Psoas muscle (tissue), 8 donors: ENCODE measurements at places on chromosomes 16 and 17. TPM values are rescaled to one million over a fixed set of nuclear protein-coding genes. Genes with fewer than 3 reads are reported as not detected.

SECTM1 gene
- 1.2 TPM for total RNA-seq

PRSS21 gene
- not detected for total RNA-seq

MLX gene
- total RNA-seq, result 55.9 TPM

KRTAP4-4 gene
- not detected for total RNA-seq

PRR35 gene
- total RNA-seq, result not detected

NPIPA3 gene
- 1.4 TPM for total RNA-seq

OR3A3 gene
- total RNA-seq, result not detected

HBQ1 gene
- not detected for total RNA-seq

EVPL gene
- total RNA-seq, result not detected

CACNG5 gene
- not detected for total RNA-seq

KRT33B gene
- total RNA-seq, result not detected

ABCC3 gene
- total RNA-seq, result 1.3 TPM

DNA sequence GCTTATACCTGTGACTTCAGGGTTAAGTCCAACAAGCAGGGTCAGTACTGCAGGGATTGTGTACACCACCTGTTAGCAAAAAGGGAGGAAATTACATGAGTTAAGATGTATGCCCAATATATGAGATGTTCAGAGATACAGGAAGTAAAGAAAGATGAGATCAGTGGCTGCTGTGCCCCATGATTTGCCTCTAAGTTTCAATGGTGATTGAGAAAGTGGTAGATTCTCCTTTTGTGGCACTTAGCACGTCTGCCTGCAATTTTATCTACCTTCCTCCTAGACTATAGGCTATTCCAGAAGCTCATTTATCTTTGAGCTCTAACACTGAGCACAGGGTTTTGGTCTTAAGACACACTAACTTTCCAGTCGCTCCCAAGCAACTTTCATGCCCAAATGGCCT lies 3.6 kb downstream of the TMEM220 start:
- no peak for DNase-seq

GRCh38 chr16:88929091-88929445 lies 47.9 kb downstream of the CBFA2T3 start:
- DNase-seq, result no peak

- DNase-seq, result no peak
Measured at GRCh38 chr16:57354311-57354710, 4.3 kb upstream of the CCL22 start.

GRCh38 chr17:72193391-72194106 lies 72.7 kb downstream of the SOX9 start:
- peak; percentile 38 for DNase-seq

DNA sequence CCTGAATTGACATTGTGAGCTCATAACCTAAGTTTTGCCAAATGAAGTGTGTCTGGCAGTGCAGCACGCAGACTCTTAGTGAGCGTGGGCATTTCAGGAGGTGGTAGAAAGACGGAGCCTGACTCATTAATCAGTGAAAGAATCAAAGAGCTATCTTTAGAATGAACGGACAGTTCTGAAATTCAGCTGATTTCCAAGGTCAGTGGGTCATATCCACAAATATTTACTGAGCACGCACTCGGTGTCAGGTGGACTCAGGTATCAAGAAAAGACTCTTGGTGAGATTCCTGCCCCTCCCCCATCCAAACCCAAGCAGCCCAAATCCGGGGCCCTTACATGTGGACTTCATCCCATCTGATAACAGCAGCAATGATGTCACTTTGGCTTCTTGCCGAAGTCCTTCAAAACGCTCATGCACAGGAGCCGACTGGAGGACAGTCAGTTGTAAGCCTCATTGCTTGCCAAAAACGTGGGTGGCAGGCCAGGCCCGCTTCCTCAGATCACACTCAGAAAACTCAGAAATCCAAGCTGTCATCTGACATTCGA lies 185.8 kb downstream of the HS3ST3A1 start:
- DNase-seq, result no peak

GRCh38 chr16:972316-973002 lies 1.7 kb upstream of the LMF1 start:
- DNase-seq, result no peak

DNA sequence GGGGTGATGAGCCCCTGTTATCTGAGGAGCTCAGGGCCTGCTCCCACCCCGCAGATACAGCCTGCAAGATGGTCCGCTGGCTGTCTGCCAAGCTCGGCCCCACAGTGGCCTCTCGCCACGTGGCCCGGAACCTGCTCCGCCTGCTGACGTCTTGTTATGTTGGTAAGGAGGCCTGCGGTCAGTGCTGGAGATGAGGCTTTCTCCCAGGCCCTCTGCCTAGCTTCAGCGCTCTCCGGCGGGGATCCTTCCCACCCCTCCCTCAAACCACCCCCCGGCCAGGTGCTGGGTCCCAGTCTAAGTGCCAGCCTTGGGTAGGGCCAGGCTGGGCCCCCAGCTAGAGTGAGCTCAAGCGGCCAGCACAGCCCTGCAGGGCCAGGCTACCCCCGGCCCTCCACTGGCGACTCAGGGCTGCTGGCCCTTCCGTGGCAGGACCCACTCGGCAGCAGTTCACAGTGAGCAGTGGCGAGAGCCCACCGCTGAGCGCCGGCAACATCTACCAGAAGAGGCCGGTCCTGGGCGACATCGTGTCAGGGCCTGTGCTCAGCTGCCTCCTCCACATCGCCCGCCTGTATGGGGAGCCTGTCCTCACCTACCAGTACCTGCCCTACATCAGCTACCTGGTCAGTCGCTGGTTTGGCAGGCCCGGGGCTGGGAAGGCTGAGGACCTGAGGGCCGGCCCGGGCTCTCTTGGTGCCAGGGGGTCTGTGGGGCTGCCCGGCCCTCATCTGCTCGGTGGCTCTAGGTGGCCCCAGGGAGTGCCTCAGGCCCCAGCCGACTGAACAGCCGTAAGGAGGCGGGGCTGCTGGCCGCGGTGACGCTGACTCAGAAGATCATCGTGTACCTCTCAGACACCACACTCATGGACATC lies 6.1 kb downstream of the WDR81 start:
- DNase-seq, result peak; percentile 96

DNA sequence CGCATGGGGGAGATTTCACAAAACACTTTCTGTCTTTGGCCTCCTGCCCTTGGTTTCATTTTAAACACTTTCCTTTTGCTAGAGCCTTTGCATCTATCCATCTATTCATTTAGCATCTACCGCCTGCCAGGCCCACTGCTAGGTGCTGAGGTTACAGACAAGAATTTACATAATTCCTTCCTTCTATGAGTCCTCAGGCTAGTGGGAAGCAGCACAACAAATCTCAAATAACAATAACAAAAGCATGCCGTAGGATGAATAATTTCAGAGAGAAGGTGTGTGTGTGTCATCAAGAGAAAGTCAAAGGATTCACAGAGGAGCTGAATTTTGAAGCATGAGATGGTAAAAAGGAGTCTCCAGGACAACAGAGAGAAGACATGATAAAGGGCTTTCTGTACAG lies 6.1 kb upstream of the SLC46A1 start:
- no peak for DNase-seq

- DNase-seq, result no peak
Measured at GRCh38 chr17:1180958-1181752, 1.4 kb upstream of the ABR start.

GRCh38 chr17:6603744-6604325 lies 36.7 kb downstream of the KIAA0753 start:
- no peak for DNase-seq

- DNase-seq, result no peak
Measured at GRCh38 chr16:88983771-88984687, 7.0 kb upstream of the CBFA2T3 start.

DNA sequence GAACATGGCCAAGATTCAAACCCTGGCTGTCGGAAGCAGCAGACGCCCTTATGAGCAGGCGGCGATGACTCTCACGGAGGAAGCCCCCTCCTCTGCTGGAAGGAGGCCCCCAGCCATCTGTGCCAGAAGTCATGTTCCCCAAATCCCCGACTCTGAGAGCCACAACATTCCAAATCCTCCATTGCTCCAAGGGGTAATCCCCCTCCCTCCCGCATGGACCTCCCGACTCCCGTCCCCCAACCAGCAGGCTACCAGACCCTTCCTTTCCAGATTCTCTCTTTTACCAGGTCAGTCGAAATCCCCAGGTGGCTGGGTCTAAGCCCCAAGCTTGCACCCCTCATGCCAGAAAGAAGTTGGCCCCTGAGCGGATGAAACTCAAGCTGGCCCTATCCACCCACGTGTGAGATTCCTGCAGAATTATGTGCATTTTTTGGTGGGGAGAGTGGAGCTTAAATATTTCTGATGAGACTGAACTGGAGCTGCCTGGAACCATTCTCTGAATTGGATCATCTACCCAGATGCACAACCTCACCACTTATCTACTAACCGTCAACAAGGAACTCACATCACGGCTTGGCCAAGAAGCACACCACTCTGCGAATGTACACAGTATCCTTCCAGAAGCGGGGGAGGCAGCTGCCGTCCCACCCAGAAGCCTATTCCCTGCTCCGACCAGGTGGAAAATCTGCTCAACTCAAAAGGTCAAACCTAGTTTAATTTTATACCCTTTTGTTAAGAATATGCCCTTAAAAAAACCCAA lies 283.5 kb downstream of the C16orf95 start:
- no peak for DNase-seq

GRCh38 chr17:55794725-55795482 lies 44.1 kb downstream of the PCTP start:
- DNase-seq, result no peak

GRCh38 chr16:64469906-64470702 lies 651.8 kb downstream of the CDH11 start:
- DNase-seq, result peak; percentile 18

DNA sequence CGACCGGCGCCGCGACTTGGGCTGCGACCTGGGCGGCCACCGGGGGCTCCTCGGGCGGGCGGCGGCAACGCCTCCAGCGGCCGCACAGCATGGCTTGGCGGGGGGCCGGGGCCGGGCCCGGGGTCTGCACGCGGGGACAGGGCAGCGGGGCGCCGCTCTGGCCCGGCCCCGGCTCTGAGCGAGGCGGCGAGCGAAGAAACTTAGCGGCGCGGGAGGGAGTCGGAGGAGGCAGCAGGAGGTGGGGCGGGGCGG lies at the start of gene PLCD3:
Gene PLCD3, minus strand, starts transcription at position 196 of the 252 bp plus-strand sequence. Its CDS starts 105 bp downstream, at position 91.
- no peak for DNase-seq

DNA sequence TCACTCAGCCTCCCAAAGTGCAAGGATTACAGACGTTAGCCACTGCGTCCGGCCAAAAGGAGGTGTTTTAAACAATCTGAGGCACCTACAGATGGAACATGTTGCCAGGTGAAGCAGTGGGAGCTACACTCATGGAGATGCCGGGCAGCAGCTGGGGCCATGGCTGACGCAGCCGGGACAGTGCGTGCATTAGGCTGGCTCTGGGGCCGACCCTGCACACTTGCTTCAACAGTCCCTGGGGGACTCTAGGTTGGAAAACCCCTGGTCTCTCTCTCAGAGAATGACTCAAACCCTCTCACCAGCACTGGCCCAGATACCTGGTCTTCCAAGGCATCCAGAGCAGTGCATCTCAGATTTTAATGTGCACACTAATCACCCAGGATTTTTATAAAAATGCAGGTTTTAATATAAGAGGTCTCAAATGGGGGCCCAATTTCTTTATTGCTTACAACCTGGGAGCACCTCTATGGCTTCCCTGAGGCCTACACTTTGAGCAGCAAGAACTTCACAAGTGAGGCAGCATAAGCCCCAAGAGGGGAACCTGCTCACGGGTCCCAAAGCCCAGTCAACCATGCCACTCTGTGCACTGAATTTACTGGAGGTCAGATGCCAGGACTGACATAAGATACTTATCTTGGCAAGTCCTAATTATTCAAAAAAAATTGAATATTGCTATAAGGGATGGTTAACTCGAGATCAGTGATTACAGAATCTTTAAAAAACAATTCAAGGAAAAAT lies 70.8 kb upstream of the TRAP1 start:
- no peak for DNase-seq

DNA sequence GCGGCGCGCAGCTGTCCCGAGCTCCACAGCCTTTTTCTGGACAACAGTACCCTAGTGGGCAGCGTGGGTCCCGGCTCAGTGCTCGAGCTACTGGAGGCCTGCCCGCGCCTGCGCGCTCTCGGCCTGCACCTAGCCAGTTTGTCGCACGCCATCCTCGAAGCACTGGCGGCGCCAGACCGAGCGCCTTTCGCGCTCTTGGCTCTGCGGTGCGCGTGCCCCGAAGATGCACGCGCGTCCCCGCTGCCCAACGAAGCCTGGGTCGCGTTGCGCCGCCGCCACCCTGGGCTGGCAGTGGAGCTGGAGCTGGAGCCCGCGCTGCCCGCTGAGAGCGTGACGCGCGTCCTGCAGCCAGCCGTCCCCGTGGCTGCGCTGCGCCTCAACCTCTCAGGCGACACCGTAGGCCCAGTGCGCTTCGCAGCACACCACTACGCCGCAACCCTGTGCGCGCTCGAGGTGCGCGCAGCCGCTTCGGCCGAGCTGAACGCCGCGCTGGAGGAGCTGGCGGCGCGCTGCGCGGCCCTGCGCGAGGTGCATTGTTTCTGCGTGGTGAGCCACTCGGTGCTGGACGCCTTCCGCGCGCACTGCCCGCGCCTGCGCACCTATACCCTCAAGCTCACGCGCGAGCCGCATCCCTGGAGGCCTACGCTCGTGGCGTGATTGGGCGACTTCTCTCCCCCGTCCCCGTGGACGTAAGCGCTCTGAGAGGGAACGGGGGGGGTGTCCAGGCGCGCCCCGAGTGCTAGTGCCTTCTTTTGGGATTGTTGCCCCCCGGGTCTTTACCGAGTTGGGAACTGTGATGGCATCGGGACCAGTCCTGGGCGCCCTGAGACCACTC lies 1.2 kb upstream of the HSF4 start:
- DNase-seq, result peak; percentile 85

- peak; percentile 84 for DNase-seq
Measured at GRCh38 chr16:68079626-68080344, 5.4 kb upstream of the NFATC3 start.

DNA sequence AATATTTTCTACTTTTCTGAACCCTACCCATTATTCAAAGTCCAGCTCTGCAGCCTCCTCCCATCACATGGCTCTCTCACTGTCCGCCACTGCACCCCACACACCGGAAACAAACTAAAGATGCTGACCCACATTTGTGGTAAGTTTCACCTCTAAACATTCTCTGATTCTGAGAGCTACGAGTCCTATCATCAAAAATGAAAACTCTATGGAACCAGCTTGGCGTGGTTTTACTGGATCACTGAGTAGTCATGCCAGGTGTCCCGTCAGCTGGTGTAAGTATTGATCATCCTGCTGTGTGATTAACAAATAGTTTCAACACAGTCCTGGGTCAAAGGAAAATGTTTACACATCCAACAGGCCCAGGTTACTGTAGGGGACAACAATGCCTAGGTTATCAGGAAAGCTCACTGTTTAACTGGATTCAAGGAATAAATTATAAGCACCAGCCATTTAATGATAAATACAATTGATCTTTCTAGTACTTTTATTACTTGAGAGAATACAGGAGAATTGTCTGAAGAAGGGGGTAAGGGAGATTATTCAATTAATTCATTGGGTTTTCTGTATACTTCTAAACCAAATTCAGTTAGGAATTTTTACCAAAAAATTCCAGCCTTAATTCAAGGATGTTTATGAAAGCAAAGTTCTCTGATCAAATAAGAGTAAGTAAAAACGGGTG lies 33.9 kb downstream of the CYTH1 start:
- DNase-seq, result no peak

- no peak for DNase-seq
Measured at GRCh38 chr17:48444516-48445247, 14.7 kb upstream of the SKAP1 start.

- no peak for DNase-seq
Measured at GRCh38 chr16:78096386-78096785, 3.1 kb upstream of the WWOX start.
